K562 (cell line): ENCODE measurements at places on chromosomes 12 and 14. TPM values are rescaled to one million over a fixed set of nuclear protein-coding genes. Genes with fewer than 3 reads are reported as not detected.
A peak's percentile ranks its signal among the peaks of the same experiment; 100 is the strongest.

Gene PRR4
- polyA plus RNA-seq, result 1.4 TPM in 2 replicates

Gene TXNDC16
- 3.2 and 3.3 TPM in 2 replicates for polyA plus RNA-seq

Gene RPL41
- 6,115 and 7,868 TPM in 2 replicates for polyA plus RNA-seq

Gene TRIM9
- 0.15 TPM in 1 of 2 replicates, not detected in the other for polyA plus RNA-seq

Gene SPTB
- polyA plus RNA-seq, result 16.9 and 17.1 TPM in 2 replicates

Gene NRXN3
- polyA plus RNA-seq, result not detected in 2 replicates

Gene PMEL
- polyA plus RNA-seq, result 1.1 and 2.5 TPM in 2 replicates

Gene FAM222A
- 0.11 and 0.36 TPM in 2 replicates for polyA plus RNA-seq

Gene KLRK1
- not detected in 2 replicates for polyA plus RNA-seq

Gene SMIM41
- polyA plus RNA-seq, result not detected in 2 replicates

Gene TPH2
- not detected in 2 replicates for polyA plus RNA-seq

Gene FAM186B
- polyA plus RNA-seq, result 0.08 and 0.20 TPM in 2 replicates

Gene ASCL4
- not detected in 2 replicates for polyA plus RNA-seq

Gene BHLHE41
- not detected in 2 replicates for polyA plus RNA-seq

Gene AGAP2
- polyA plus RNA-seq, result 0.20 and 0.88 TPM in 2 replicates

DNA sequence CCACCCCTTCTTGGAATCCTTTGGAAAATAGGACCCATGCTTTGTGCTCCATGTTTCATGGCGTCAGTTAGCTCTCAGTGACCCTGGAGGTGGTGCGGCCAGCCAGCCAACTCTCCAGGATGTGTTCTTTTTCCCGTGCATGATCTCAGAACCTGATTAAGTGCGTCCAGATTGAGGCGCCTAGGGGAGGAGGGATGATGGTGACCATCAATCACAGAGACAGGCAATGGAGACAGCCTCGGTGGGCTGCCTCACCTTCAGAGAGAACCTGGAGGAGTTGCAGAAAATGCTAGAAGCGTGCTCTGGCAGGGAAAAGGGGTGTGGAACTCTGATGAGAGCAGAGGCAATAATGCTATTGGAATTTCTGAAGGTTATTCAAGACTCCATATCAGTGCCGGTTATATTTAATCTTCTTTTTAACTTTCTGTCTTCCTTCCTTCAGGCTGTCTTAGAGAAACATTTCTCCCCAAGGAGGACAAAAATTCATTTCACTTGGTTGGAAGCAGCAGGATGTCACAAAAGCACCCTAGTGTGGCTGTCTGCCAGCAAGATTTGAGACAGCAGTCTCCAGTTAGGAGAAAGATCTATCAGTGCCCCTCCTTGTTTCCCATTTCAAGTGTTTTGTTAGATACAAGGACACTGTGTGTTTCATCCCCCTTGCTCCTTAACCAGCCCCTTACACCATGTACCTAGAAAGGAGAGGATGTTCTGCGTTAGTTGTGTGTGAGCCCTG is 53.3 kb upstream of the IGF1 start:
- no peak for DNase-seq

DNA sequence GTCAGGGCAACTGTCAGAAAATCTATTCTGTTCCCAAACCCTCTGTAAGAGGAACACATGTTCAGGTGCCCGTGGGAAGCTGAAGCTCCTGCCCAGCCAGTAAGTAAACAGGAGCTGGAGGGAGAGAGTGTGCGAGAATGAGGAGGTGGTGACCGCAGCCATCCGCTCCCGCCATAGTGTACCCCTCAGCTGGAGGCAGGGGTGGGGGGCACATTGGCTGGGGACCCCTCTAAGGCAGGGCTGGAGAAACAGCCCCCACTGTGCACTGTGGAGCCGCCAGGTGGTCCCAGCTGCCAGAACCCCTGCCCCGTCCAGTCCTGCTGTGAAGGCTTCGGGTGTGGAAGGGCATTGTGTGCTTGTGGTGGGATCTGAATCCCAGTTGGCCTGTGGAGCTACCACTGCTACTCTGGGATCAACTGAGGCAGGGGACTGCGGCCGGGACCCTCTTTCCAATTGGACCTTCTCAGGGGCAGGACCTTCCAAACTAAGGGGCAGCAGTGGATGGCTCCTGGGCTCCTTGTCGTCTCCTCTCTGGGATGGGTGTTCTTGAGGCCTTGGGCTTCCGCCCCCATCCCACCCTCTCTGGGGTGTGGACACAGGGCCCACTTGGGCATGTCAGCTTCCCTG is 59.6 kb downstream of the TSPAN9 start:
- DNase-seq, result no peak

GRCh38 chr14:36519431-36520321 is at the start of gene NKX2-1:
Gene NKX2-1 (minus strand): TSS chr14:36520232. CDS start chr14:36520129, 103 bp downstream.
- DNase-seq, result no peak

DNA sequence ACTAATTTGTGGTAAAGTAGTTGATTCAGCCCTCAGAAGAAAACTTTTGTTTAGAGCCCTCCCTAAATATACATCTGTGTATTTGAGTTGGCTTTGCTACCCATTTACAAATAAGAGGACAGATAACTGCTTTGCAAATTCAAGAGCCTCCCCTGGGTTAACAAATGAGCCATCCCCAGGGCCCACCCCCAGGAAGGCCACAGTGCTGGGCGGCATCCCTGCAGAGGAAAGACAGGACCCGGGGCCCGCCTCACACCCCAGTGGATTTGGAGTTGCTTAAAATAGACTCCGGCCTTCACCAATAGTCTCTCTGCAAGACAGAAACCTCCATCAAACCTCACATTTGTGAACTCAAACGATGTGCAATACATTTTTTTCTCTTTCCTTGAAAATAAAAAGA is 2.7 kb downstream of the FZD10 start:
- no peak for DNase-seq

- no peak for DNase-seq
These were observed 26.2 kb upstream of the TRAF3 start for GRCh38 chr14:102751088-102751487.

- peak; percentile 12 for DNase-seq
These were observed 14.9 kb downstream of the CCDC63 start for GRCh38 chr12:110861729-110862128.

DNA sequence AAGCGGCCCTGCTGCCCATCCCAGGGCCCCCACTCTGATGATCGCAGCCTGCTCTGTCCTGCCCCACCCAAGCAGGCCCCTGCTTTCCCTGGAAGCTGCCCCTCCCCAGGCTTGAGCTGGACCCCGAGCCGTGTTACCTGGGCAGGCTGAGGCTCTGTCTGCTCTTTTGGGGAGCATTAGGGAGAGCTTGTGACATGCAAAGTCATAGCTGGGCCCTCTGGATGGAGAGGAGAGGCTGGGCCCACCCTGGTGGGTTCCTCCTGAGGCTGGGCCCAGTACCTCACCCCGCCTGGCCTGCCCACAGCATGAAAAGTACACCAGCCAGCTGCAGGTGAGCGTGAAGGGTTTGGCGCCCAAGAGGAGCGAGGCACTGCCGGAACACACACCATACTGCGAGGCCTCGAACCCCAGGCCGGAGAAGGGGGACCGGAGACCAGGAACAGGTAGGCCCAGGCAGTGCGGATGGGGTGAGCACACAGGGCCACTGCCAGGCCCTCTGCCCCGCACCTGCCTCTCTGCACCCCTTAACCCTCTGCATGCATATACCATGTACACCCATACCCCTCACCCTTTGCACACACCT is 15.0 kb downstream of the CEP170B start:
- no peak for DNase-seq

DNA sequence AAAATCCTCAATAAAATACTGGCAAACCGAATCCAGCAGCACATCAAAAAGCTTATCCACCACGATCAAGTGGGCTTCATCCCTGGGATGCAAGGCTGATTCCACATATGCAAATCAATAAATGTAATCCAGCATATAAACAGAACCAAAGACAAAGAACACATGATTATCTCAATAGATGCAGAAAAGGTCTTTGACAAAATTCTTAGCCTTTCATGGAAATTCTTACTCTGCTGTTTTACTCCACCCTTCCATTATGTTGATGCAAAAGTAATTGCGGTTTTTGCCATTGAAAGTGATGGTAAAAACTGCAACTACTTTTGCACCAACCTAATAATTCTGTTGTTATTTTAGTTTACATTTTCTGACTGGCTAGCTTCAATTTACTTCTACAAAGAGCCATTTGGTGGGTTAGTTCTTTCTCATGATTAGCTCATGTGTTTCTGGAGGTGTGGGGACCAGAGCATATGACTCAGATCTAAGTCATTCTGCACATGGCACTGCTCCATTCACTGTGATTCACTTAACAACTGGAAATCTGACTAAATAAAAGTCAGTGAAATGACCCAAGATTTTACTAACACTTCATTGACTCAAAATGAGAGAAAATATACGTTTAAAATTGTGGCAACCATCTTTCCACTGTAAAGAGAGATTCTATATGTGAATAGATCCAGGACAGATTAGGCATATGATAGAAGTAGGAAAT is 99.9 kb downstream of the TMTC3 start:
- DNase-seq, result peak; percentile 9

- no peak for DNase-seq
These were observed 23.3 kb upstream of the MARK3 start for GRCh38 chr14:103361867-103362266.

GRCh38 chr14:61561104-61561503 is 134.2 kb upstream of the HIF1A start:
- no peak for DNase-seq

- peak; percentile 22 for DNase-seq
These were observed 1.7 kb downstream of the ORAI1 start for GRCh38 chr12:121628037-121628436.

DNA sequence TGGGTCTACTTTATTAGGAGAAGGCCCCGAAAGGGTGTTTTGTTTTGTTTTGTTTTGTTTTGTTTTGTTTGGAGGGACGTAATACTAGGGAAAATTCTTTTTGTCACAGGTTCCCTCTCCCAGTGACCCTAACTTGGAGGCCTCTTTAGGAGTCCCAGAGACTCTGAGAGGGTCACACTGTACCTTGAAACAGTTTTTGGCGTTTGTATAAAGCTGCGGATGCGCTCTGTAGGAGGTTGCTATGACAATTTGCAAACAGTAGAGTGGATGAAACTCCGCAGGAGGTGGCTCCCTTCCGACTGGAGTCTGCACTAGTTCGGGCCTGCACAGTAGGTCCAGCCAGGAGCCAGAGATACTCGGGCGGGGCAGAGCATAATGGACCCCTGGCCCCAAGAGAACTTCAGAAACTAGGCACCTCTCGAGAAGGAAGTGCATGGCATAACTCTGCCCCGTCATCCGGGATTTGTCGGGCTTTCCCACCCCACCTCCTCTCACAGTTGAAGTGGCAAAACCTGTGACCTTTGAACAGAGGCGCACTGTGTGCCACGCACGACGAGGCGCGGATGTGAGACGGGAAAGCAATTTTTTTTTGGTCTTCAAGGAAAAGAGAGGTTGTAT is 1.3 kb upstream of the DYRK2 start:
- no peak for DNase-seq

DNA sequence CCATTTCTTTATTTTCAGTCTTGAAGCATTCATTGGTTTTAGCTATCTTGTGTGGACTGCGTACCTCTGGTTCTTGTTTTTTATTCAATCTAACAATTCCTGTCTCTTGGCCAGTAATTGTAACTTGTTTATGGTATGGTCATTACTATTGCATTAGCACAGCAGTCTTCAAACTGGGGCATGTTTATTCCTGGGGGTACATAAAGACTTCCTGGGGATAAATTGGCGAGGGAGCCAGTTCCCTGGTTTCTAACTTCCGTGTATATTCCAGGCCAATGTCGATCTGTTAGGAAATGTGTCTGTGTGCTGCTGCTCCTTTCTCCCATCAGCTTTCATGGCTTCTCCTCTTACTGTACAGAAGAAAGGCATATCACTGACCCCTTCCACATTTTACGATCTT is 13.7 kb upstream of the EVL start:
- no peak for DNase-seq

DNA sequence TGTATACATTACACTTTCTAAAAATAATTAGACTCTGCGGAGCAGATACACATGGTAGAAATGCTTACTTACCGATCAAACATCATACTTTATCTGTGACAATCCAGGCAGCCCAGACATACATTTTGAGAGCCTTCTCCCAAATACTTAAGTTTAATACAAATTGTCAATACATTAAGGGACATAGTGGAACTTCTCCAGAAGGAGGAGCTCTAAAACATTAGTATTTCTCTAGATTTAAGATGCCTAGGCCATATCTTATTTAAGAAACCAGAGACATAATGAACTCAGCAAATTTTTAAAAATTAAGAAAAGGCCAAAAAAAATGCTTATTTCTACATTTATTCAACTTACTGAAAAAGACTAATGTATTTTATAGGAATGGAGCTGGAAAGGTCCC is 16.1 kb downstream of the ACSM4 start:
- DNase-seq, result no peak

- no peak for DNase-seq
These were observed 171.6 kb downstream of the DPY19L2 start for GRCh38 chr12:63496654-63497053.

DNA sequence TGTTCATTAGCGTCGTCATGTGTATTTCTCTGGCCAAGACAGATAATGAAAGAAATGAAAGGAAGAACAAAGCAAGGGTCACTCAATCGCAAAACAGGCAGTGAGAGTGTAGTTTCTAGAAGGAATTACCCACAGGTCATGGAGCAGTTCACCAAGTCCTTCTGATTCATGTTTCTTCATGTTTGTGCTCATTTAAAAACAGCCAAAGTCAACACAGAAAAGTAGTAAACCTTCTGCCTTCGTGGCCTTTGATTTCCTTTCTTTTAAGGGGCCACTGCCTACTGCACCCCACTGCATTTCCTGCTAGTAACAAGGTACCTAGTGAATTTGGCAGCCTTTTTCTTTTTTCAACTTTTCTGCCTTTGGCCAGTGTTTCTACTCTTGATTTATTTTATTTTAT is 75.1 kb downstream of the KCNK13 start:
- DNase-seq, result no peak

GRCh38 chr12:101599311-101599710 is 4.5 kb downstream of the MYBPC1 start:
- DNase-seq, result no peak

DNA sequence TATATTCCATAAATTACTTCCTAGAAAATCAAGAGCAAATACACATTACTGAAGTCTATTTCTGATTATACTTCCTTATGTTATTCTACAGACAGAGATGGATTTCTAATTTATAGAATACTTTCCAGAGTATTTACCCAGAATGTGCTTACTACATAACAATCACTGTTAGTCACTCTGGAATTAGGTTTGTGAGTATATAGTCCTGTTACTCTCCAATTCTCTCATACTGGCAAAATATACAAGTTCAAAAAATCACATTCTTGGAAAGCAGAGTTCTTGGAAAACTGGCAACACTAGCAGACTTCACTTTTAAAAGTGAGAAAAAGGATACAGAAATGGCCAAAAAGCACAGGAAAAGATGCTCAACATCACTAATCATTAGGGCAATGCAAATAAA is 7.3 kb downstream of the PPP2R5E start:
- no peak for DNase-seq

DNA sequence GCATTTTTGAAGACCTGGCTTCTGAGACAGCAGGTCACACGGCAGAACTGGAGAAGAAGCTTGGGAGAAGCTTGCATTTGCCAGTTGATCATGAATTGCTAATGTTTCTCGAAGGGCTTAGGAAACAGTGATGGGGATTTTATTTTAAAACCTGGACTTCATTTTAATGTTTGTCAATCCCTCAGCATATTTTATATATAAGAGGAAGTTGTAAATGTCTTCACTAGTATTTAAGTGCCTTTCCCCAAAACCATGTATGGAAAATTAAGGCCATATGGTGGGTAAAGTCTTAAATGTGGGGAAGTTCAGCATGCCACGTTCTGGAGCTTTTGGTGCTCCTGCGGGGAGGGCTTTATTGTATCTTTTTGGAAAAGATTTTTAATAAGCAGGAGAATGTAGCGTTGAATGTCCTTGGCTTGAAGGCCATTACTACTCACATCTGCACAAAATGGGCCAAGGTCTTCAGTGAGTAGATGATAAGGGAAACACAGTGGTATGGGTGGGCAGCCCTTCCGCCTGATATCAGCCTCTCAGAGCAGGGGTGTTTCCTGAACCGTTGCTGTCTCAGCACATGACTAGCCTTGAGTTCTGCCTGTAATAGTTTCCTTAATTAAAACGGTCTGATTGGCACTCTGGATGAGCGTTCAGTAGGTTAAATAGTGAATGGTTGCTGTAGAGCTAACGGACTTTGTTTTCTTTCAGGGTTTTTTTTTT is 511.4 kb downstream of the PCNX1 start:
- DNase-seq, result peak; percentile 47
